ENCODE measurements at places on chromosomes 12 and 14.

GRCh38 chr14:90811641-90812040, 4.6 kb downstream of the TTC7B start:
- DNase-seq = no peak

DNA sequence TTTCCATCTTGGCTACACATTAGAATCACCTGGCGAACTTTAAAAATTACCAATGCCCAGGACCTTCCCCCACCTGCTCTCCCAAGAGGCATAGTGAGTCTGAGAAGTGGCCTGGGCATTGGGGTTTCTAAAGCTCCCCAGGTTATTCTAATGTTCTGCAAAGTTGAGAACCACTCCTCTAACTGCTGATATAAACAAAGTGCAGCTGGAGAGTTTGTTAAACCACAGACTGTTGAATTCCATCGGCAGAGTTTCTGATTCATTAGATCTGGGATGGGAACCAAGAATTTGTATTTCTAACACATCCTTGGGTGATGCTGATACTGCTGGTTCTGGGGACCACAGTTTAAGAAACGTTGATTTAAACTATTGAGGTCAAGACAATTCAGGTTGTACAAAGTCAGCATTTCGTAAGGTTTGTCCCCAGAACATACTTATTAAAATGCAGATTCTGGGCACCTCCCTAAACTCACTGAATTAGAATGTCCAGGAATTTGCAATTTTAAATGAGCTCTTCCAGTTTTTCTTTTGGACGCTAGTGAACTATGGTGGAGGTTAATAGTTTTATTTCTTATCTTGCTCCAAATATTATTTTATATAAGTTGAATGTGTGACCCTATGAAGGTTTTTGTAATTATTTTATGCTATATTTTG, 309.1 kb downstream of the NRXN3 start:
- DNase-seq = no peak

DNA sequence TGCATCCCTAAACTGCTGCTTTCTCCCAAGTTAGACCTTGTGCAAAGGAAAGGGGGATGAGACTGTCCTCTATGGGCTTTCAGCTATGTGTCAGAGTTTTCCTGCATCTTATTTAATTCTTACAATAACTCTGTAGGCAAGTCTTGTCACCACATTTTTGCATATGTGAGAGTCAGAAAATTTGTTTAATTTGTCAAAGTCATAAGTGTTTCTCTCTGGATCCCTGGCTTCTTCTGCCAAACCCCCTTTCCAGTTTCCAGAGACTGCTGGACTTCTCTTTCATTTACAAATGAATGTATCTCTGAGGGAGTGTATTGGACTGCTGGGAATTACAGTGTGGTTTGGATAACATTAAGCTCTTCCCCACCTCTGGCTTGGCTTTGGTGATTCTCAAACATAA, 877.6 kb upstream of the SEL1L start:
- DNase-seq = no peak

- no peak for DNase-seq
Measured at GRCh38 chr12:55780685-55781084, 36.8 kb downstream of the SARNP start.
